Activated naive CD4-positive, alpha-beta T cell treated with anti-CD3 and anti-CD28 coated beads, Interleukin-2, amount 10 ng/mL, durations not matched to agents 7 days and 5 days (primary cell): ENCODE measurements at places on chromosomes 1 and 21.

GRCh38 chr1:67166196-67166595 is at the start of gene IL23R:
Gene IL23R, plus strand, starts transcription at chr1:67166454. Its CDS starts 1,667 bp downstream, at chr1:67168121.
- DNase-seq, result no peak

DNA sequence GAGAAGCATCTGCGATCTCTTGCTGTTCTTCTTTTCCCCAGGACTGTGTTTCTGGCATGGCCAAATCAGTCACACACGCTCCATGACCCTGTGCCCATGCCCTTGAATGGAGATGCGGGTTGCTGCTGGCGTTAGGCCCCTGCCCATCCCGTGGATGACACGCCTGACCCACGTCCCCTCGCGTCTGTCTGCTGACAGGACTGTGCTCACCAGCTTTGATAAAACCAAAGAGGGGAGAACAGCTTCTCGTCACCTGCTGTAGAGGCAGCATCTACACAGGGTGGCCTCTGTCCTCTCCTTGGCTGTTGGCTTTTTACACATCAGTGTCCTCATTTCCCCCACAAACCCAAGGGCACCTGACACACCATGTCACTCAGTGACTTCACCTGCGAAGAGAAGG is 6.9 kb downstream of the MT1HL1 start:
- no peak for DNase-seq

GRCh38 chr1:52111492-52111891 is 30.4 kb upstream of the ZFYVE9 start:
- DNase-seq, result no peak

GRCh38 chr1:28756846-28757245 is 20.1 kb downstream of the YTHDF2 start:
- no peak for DNase-seq

- peak; percentile 27 for DNase-seq
Observed at GRCh38 chr1:200306944-200307754, 102.7 kb downstream of the ZNF281 start.

- DNase-seq, result no peak
Observed at GRCh38 chr1:79215311-79215710, 208.8 kb upstream of the ADGRL4 start.

GRCh38 chr1:111754984-111755330 is 744 bp upstream of the DDX20 start:
- peak; percentile 55 for DNase-seq

- no peak for DNase-seq
Observed at GRCh38 chr21:35223480-35224156, 174.5 kb upstream of the RUNX1 start.
